Activated T-helper 17 cell treated with anti-CD3 and anti-CD28 coated beads, Interleukin-2, amount 50 U/mL, for 72 hours (primary cell): ENCODE measurements at places on chromosomes 16 and 17. TPM values are rescaled to one million over a fixed set of nuclear protein-coding genes. Genes with fewer than 3 reads are reported as not detected.

DNA sequence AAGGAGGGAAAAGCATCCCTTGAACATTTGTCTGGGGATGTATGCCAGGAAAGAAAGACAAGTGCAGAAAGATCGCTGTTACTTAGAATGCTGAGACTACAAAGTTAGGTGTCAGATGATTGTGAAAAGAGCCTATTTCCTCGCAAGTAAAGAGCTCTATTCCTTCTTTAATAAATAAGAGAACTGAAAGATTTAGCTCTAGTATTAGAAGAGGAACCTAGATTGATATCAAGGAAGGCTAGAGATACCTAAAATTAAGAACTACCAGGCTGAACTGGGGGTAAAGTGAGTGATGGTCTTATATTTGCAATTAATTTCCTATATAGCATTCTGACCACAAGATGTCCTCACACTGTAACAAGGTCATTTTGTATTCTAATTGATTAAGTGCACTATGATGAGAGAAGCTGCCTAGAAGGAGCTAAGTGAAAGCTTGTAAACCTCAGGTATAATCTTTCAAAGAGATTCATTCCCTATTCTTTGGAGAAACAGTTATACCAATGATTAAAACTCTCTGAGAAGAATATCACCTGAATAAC is 62.3 kb downstream of the SSH2 start:
- ATAC-seq, result no peak

NPTX1 gene
- 1.5 TPM for total RNA-seq

CDH11 gene
- not detected for total RNA-seq

NLRC3 gene
- total RNA-seq, result 36.8 TPM
